ENCODE measurements at places on chromosomes 1 and 21.

DNA sequence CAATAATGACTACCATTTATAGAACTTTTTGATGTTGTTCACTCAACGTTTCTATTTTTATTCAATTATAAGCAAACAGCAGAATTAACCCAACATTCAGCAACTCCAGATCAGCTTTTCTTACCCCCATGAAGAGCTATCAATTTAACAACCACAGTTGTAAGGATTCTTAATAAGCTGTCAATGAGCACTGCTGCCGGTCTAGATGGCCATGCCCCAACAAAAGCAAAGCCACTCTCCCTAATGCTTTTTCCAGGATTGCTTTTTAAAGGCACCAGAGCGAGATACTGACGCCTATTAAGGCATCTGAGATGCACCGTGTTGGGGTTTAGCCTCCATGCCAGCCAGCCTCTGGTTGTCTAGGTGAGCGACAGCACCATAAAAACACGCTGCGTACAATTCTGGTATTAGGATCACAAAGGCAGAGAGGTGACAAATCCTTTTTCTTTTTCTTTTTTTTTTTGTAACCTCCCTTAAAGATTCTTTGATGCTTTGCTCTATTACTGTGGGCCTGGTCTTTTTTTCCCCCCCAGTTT lies 39.5 kb downstream of the PTPRC start:
- DNase-seq = no peak

DNA sequence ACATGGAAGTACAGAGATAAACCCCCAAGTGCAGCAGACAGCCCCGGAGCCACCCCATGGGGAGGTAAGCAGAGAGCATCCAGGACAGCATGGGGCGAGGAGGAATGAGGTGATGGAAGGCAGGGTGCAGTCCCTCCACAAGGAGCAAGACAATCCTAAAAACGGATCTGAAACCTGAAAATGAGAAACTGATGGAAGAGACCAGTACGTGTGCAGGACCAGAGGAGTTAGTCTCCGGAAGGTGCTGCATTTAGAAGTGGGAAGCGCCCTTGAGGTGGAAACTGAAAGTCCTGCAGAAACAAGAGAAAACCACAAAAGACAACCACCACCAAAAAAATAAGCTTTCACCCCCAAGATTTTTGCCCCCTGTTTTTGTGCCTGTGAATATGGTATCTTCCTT lies 17.4 kb upstream of the DDOST start:
- no peak for DNase-seq

- DNase-seq = no peak
Measured at GRCh38 chr1:56416495-56416894, 162.9 kb downstream of the PLPP3 start.

GRCh38 chr1:169367096-169367685 lies 406 bp downstream of the NME7 start:
- no peak for DNase-seq

GRCh38 chr1:54053745-54054437 lies 483 bp downstream of the TCEANC2 start:
- DNase-seq = no peak

GRCh38 chr1:66464351-66464750 lies 69.6 kb upstream of the SGIP1 start:
- no peak for DNase-seq

DNA sequence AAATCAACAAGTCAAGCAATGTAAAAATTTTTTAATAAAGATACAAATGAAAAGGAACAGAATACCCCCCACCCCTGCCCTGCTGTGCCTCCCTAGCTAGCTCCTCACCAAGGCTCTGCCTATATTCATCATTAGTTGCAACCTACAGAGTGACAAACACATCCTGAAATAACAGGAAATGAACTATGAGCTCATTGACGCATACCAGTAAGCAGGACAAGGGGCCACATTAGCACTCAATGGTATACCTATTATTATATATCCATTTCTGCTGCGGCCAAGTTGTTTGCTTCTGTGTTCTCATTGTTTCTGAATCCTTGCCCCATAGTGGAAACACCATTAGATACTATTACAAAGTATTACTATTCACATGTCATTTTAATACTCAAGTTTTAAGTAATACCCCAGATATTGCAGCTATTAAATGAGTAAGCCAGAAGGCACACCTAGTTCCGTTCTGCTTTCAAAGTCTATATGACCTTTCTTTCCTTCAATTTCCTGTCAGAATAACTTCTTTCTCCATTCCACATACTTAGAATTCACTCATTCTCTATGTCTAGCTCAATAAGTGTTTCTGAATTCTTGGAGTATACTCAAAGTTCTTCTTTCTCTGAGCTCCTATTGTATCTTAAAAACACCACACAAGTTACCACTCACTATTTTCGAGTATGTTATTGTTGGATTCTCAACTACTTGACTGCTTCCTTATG lies 1214.9 kb downstream of the PLA2G4A start:
- no peak for DNase-seq
